ENCODE measurements at places on chromosomes 16 and 17.

- no peak for DNase-seq
These were observed 8.9 kb downstream of the OR4D1 start for GRCh38 chr17:58156839-58157803.

- peak; percentile 32 for DNase-seq
These were observed 157.6 kb downstream of the RAB11FIP4 start for GRCh38 chr17:31549121-31549524.

DNA sequence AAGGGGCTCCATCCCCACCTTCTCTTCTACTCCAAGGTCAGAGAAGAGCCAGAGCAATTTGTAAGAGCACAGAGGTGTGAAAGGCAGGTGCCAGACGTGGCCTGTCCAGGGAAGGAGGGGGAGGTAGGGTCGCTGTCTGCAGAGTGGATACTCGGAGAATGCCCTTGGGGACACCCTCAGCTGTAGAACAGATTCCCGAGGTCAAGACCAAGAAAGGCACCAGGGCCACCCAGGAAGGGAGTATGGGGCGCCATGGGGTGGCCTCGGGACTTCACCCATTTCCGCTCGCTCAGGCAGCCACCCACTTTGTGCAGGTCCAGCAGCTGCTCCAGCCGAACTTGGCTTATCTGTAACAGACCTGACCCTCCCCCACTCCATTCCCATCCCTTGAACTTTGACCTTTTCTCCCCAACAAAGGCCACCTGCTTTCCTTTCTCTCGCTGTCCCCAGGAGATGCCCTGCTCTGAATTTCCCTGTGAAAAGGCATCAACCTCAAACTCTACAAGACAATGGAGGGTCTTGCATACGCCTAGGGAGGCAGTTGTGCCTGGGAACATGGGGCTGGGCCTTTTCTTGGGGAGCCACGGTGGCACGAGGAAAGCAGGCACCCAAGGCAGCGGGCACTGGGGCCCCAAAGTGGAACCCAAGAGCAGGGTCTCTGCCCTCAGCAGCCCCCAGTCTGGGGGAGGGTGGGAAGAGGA, 11.3 kb upstream of the AXIN2 start:
- no peak for DNase-seq

GRCh38 chr16:50467943-50468748, 80.0 kb upstream of the NKD1 start:
- DNase-seq, result peak; percentile 36

GRCh38 chr17:59355702-59356325, 24.4 kb downstream of the YPEL2 start:
- DNase-seq, result no peak

GRCh38 chr17:28684963-28685362, 23.0 kb downstream of the SUPT6H start:
- DNase-seq, result peak; percentile 30

DNA sequence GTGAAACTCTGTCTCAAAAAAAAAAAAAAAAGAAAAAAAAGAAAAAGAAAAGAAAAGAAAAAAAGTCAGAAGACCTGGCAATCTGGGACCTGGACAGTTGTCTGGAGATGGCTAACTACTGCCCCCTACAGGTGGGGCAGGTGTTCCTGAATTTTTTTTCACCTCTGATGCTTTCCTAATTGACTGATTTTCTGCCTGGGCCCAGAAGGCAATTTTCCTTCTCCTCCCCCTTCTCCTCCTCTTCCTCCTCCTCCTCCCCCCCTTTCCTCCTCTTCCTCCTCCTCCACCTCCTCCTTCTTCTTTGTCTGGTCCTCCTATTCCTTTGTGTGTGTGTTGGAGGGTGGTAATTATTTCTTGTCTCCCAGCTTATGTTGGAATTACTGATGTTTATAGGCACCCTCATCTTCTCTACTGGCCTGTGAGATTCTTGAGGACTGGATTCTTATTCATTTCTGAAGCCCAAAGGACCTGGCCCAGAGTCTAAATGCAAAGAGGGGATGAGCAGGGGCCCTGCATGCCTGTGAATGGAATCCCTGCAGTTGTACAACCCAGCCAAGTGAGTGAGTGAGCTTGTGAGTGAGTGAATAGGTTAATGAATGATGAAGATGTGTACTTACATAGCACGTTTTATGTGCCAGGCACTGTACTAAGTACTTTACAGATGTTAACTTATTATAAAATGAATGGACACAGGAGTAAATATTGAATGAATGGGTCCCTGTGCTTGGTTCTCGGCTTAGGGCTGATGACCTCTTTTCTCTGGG, 26.9 kb downstream of the IRX5 start:
- DNase-seq, result peak; percentile 13

All from fibroblast of skin of back (primary cell).